ENCODE measurements at places on chromosomes 7 and 10.

DNA sequence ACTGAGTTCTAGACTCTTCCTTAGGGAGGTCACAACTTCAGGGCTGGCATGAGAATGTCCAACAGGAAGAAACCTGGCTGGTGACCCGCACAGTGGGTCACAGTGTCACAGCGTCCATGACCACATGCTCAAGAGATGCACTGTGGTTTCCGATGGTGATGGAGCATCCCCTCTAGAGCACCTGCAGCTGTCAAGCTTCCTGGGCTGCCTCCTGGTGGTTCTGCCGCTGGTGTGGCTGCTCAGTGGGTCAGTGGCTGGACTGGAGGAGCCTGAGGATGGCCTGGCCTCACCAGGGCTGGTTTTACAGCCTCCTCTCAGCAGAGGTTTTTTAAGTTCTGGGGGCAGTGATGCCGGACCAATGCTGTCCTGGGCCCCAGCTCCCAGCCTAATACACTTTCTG, 149.3 kb downstream of the SH3PXD2A start:
- DNase-seq: no peak

DNA sequence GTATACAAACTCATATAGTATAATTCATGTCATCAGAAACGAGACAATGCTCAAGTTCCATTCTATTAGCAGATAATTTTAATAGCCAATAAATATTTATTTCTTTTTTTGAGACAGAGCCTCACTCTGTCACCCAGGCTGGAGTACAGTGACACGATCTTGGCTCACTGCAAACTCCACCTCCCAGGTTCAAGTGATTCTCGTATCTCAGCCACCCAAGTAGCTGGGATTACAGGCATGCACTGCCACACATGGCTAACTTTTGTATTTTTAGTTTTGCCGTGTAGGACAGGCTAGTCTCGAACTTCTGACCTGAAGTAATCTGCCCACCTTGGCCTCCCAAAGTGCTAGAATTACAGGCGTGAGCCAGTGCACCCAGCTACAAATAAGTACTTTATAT, 45.7 kb downstream of the ORC5 start:
- DNase-seq: no peak

- DNase-seq: no peak
Measured at GRCh38 chr10:124142006-124142739, 48.8 kb upstream of the CHST15 start.

DNA sequence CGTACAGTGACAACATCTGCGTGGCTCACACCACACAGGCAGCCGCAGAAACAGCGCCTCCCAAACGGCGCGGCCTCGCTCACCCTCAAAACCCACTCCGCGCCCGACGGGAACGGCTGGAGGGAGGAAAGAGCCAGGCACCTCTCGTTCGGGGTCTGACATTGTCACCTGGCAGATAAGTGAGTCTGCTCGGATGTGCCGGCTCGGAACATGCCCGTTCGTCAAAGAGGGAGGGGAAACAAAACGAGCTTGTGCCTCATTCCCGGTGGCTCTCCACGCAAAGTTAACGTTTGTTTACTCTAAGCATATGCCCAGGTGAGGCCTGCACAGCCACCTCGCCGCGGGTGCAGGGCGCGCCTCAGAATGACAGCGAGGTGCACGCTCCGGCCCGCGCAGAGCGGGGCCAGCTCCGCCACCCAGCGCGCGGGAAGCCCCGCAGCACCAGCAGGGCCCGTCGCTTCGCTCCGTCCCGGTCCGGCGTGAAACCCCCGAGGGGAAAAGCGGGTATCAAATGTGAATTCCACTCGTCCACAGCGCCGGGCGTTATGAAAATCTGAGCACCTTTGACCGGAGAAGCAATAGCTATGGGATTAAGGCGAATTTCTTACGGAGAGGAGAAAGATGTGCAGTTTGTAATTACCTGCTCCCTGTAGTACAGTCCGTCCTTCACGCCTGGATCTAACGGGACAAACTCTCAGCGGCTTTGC, 13.1 kb downstream of the CNPY1 start:
- no peak for DNase-seq

- no peak for DNase-seq
Measured at GRCh38 chr10:131141645-131142516, 169.6 kb downstream of the TCERG1L start.

DNA sequence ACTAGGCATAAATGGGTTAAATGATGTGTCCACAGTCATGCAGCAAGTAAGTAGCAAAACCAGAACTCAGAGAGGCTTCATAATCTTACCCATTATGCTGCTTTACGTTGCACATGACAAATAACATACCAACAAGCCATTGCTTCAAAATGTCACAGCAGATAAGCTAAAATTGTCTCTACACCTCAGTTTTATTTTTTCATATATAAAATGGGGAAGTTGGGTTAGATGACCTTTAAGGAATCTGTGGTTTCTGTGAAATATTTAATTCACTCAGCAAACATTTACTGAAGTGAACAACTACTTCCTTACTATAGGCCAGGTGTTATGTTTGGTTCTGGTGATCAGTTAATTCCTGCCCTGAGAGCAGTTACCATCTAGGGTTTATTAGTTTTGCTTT, 2.2 kb upstream of the ASCC1 start:
- no peak for DNase-seq

GRCh38 chr10:86678999-86679792, 10.9 kb downstream of the LDB3 start:
- DNase-seq: no peak

DNA sequence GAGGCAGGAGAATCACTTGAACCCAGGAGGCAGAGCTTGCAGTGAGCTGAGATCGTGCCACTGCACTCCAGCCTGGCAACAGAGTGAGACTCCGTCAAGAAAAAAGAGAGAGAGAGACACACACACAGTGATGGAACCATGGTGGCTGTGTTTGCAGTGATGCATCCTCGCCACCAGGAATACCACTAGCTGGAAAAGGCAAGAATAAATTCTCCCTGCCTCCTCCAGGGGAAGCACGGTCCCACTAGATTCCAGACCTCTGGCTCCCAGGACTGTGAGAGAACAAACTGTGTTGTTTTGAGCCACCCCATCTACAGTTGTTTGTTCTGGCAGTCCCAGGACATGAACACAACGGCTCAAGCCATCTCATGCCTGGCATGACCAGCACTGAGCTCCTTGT, 320.3 kb upstream of the FOXK1 start:
- no peak for DNase-seq

- DNase-seq: no peak
Measured at GRCh38 chr10:95741807-95742467, 14.0 kb upstream of the ENTPD1 start.

DNA sequence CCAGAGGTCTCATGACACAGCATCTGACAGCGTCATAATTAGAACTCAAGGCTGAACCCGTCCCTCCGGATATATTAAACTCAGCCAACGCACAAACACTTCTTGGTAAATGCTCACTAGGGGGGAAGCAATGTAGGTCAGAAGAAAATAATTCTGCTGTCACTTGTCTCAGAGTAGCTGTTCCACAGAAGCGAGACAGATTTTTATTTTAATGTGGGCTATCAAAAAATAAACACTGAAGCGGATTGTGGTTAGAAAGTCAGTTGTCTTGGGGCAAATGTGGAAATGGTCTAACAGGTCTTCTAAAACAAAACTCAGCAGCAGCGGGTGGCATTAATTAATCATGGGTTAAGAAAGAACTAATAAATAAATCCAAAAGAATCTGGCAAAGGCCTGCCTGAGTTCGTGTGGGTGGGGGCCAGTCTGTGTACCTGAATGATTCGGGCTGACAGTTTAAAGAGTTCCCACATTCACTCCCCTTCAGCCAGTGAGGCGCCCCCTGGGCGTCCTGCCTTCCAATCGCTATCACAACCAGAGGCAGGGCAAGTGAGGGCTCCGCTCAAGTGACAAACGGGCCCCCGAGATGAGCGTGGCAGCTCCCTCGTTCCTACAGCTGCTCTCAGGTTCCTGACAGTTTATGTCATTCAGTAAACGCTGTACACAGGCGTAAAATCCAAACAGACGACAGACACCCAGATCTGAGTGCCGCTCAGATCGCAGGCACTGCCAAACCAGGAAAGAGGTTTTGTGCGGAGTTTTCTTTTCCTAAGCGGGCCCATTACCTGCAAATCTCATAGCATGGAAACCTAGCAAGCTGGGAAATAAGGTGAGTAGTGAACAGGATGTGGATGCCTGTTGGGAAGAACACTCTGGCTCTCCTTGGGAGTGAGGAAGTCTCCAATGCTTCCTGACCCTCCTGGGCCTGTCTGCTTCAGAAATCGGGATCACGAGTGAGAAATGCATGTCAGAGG, 52.9 kb downstream of the NRAP start:
- DNase-seq: no peak

All from T-helper 17 cell (primary cell).